NCI-H2227 treated with DMSO at 0.1 percent for 48 hours (cell line): ENCODE measurements at places on chromosomes 12 and 14.

DNA sequence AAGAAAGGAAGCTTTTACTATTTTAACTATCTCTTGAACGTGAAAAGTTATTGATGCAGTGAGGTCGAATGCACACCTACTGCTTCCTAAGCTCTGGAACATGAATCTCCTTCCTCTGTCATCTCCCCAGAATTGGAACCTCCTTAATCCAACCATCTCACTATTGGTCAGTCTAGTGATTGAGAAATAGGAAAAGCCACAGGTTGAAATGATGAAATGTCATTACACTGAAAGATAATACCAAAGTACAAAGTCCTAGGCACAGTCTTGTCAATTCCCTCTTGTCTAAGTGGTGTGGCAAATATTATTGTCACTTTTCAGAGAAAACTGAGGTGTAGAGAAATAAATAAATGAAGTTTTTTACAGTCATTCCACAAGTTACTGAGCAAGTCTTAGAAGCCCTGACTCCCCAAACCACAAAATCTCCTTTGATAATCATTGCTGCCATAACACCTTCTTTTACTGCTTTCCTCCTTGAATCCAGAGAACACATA, 19.5 kb upstream of the HIGD1C start:
- no peak for DNase-seq

DNA sequence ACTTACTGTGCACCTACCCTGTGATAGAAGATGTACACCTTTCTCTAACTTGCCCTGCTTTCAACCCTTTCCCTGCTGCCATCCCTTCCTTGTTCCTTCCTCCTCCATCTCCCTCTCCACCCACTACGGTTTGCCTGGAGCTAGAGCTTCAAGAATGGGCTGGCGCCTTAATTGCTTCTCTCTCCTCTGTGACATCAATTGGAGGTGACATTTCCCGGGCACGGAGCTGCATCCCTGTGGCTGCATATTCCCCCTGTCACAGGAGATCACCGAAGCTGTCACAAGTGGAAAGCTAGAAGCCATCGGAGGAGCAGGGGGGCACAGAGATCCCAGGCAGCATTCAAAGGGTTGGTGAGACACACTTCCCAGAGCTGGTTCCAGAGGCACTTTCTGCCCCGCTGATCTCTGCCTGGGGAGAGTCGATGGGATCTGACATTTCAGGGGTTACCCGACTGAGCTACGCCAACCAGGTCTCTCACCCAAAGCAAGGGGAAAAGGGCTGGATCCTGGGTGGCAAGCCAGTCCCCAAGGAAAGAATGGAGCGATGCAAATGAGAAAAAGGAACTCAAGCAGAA, 604.9 kb downstream of the MED13L start:
- DNase-seq, result no peak

DNA sequence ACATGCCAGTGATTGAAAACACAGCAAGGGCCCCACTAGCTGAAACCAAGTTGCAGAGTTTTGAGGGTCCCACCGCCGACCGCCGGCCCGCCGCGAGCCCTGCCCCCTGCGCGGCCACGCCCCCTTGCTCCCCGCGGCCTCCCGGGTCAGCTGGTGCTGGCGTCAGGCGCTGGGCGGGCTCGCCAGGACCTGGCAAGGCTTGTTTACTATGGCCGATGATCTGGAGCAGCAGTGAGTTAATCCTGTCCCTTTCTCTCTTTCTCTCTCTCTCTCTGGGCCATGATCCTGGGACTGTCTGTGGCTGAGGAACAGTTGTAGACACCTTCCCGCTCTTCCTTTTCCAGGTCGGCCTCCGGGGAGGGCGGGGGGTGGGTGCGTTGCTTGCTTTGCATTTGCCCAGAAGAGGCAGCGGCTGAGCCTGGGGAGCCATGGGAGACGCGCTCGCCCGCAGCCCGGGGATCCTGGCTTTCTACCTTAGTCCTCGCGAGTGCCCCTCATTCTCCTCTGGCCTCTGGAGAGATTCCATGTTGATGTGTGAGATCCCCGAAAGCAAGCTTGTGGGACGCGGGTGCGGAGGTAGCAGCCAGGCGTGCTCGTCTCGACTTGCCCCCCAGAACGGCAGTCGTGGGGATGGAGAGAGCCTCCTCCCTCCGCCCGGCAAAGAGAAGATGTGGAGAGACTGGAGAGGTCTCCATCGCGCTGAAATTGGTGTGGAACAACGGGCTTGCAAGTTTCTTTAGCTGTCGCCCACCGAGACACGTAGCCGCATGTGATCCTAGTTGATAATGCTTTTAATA, at the start of gene ABHD4:
Gene ABHD4, plus strand, starts transcription at position 202 of the 797 bp plus-strand sequence. Its CDS starts 7 bp downstream, at position 209.
- DNase-seq, result peak; percentile 49

GRCh38 chr12:65948320-65949008, 124.2 kb downstream of the HMGA2 start:
- DNase-seq, result no peak

DNA sequence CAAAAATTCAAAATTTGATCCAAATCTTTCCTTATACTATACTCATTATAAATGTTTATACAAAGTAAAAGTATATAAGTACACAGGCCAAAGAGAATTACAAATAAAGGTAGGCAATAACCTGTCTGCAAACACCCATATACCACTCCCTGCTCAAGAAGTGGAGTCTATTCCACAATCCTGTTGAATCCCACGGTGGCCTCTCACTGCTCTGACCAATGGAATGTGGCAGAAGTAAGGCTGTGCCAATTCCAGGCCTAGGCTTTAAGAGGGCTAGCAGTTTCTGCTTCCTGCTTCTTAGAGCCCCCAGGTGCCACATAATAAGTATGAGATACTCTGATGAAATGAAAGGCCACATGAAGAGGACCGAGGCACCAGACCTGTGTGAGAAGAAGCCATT, 79.8 kb upstream of the CFL2 start:
- DNase-seq, result no peak

DNA sequence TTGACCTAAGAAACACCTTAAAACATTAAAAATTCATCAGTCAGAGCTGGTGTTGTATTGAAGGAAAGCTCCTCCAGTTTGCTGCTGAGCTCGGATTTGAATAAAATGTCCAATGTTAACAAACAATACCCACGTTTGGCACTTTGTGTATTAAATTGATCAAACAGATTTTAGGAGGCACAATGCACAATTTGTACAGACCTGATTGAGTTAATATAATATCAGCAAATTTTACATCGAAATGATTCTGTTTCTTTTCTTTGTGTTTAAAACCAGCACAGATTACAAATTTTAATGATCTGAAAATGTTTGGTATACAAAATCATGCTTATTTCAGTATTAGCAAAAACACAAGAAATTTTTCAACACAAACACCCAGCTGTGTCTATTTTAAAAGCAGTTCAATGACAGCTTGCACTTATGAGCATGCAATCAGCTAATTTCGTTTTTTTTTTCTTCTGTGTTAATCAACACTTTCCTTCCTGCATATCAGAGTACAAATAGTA, 2.8 kb upstream of the FOXG1 start:
- DNase-seq, result no peak

DNA sequence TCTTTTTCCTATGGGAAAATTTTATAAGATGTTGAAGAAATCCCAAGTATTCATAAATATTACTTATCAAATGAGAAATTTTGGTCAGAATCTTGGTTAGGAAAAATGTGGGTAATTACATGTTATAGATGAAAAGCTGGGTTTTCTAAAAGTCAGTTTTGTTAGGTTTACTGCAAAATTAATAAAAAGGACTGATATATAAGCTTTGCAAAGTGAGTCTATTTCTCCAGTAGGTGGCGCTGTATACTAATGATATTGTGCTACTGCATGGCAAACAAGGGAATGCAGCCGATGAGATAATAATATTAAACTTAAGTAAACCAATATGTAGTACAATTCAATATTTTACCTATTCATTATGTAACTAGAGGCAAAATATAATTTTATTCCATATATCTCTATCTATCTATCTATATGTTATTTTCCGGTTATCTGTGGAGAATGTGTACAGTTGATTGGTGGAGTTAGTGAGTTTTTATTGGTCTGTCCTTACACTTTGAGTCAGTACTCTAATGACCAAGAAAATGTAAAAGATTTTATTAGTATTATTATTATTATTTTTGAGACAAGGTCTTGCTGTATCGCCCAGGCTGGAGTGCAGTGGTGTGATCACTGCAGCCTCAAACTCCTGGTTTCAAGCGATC, 32.9 kb downstream of the MIPOL1 start:
- DNase-seq, result peak; percentile 40
